ENCODE measurements at places on chromosomes 12 and 14.

DNA sequence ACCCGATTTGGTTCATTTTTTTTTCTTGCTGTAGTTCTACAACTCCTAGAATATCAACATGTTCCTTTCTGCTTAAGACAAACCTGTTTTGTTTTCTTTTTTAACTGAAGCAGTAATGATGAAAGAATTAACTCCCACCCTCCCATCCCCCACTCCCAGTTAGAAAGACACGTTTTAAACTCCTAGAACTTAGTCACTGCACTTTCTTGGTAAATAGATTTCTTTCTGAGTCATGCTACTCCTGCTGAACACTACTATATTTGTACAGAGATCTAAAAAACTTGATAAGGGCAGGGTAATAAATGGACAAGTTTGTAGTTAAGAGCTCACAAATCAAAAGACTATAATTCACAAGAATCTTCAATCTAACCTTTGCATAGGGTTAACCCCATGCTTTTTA lies 118.9 kb upstream of the PTPRB start:
- no peak for DNase-seq

DNA sequence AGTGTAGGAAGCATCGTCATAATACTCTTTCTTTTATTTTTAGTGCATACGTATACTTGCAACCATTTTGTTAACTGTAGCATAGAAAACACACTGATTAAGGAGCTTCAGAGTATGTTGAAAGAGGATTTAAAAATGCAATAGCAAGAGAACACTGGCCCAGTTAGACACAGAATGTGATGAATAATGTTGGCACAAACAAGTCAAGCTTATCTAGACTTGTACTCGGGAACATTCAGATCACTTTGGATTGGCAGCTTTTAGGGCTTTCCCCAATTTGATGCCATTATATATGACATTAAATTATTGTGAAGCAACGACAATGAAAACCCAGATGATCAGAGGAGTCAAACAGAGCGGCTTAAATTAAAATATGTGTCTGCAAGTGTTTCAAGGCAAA lies 468.1 kb downstream of the PRKD1 start:
- DNase-seq: no peak

DNA sequence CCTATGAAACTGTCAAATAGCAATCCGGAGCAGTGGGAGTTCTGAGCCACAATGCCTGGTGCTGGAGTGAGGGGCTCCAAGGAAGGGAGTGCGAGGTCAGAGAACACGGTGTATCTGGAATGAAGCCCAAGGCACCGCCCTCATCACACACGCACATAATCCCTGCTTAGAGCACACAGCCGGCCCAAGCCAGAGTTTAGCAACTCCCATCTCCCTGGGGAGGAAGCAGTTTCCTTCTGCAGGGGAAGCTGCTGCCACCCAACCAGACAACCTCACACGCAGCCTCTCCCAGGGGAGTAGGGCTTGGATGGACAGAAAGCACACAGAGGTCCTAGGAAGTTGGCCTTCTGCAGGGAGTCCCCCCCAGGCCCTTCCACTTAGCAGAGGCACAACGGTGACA lies 31.3 kb downstream of the ACTN1 start:
- DNase-seq: peak; percentile 88

DNA sequence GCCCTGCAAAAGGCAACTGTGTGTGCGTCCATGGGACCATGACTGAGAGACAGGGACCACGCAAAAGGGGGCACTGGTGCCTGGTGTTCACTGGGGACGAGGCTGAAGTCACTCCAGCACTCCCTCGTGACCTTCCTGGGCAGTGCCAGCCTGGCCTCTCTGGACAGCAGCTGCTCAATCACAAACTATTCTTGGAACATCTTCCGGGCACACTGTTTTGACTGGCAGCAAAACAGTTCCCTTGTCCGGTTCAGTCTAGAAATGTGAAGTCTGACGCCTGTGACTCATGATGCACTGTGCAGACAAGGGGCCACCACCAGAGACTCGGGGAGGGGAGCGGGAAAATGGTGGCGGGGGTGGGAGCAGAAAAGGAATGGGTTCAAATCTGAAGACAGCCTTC lies 20.8 kb downstream of the SNRNP35 start:
- DNase-seq: no peak

GRCh38 chr12:99901181-99901580 lies 83.6 kb downstream of the ANKS1B start:
- no peak for DNase-seq
